ENCODE measurements at places on chromosomes 5 and 9.

DNA sequence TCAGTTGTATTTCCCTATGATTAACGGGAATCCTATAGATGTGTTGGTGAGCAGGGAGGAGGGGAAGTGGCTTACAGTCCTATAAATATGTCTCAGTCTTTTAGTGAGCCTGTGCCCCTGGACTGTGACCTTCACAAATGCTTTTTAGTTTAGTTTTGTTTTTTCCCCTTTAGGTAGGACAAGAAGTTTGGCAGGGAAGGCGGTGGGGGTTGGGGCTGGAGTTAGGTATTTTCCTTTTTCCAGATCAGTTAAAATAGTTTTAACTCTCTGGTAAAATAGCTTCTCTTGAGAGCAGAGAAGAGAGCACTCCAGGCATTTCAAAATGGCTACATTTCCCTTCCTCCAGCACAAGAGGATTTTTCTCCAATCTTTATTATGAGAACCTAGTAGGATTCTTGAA is 272.1 kb downstream of the SPATA31D1 start:
- DNase-seq: no peak

DNA sequence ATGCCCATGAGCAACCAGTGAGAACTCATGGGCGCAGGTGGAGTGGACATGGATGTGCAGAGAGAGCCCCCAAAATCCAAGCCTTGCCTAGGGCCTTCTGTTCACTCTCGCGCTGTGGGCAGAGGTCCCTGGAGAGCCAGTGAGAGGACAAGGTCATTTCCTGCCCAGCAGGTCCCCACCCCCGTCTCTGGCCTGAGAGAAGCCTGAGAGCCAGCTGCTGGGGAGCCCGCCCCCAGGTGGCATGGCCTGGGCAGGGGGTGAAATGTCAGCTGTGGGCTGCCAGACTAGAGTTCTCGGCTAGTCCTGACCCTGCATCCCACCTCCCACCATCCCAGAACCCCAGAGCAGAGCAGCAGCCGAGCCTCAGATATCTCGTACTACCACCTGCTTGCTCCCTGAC is 85.3 kb downstream of the BARX1 start:
- no peak for DNase-seq

DNA sequence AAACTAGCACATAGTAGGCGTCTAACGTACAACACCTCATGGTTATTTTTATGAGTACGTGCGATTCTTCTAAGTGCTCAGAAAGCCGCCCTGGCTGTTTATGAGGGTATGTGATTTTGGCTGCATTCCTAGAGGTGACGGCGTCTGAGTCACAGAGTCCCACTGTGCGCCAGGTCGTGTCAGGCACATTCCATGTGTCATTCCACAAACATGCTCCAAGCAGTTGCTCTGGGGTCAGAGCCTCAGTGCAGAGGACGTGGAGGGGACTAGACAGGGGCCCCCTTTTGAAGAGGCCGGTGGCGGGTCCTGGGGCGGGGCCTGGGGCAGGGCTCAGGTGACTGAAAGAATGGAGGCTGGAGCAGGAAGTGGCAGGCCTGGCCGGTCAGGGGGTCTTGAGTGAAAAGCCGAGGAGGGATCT is 51.9 kb downstream of the NEK6 start:
- DNase-seq: no peak

DNA sequence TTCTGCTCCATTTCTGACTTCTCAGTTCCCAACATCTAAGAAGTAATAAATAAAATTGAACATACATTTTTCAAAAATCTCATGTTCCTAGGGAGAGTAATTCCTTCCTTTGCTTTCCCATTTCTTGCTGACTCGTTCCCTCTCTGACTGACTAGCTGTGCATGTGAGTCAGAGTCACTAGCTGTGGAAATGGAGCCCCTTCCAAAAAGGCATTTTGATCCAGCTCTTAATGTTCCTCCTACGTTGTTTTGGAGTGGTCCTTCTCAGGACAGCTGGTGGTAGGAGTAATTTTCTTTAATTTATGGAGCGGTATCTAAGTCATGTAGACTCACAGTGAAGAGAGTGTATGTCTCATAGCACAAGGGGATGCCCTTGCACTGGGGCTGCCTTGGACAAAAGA is 460.2 kb downstream of the GADD45G start:
- no peak for DNase-seq

DNA sequence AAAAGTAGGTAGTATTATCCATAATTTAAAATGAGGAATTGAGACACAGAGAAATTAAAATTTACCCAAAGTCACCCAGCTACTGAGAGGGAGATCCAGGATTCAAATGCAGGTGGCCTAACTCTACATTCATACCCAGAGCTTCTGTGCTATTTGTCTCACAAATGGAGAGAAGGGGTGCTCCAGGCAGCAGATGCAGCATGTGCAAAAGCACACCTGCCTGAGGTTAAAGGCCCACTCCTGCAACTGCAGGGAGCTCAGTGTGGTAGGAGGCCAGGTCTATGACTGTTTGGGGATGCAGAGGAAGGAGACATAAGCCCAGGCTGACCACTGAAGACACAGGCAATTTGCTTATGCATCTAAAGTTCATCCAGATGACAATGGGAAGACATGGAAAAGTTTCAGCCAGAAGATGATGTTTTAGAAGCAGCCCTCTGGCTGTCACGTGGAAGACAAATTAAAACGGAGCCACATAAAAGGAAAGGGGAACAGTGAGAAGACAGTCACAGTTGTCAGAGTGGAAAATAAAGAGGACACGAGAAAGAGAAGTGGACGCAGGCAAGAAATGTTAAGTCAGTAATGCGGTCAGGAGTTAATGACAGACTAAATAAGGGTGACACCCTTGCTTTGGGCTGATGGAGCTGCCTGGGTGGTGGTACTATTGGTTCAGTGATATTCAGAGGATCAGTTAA is 214.7 kb downstream of the EBF1 start:
- no peak for DNase-seq

DNA sequence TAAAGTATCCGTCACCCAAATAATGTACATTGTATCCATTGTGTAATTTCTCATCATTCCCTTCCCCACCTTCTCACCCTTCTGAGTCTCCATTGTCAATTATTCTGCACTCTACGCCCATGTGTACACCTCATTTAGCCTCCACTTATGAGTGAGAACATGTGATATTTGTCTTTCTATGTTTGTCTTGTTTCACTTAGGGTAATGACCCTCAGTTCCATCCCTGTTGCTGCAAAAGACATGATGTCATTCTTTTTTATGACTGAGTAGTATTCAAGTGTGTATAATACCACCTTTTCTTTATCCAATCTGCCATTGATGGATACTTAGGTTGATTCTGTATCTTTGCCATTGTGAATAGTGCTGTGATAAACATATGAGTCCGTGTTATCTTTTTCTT is 4.9 kb upstream of the SPATA31C2 start:
- DNase-seq: no peak

GRCh38 chr9:71036501-71036900 is 84.9 kb downstream of the TRPM3 start:
- DNase-seq: no peak
